ENCODE measurements at places on chromosomes 2 and 18. TPM values are rescaled to one million over a fixed set of nuclear protein-coding genes. Genes with fewer than 3 reads are reported as not detected.

DNA sequence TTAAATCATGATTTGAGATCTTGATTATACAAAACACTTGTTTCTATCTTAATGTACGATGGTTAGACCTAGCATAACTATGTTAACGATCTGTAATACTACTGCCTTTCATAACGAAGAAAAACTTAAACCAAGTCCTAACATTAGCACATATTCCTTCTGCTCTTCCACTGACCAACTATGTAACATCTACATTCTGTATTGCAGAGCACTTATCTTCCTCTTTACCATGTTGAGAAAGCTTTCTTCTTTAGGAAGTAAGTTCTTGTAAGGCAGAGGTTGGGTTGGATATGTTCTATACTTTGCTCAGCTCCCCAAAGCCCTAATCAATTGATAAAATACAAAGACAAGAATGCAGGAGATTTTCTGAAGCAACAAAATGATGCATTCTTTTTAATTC, 7.9 kb upstream of the ZNF407 start:
- no peak for DNase-seq

DNA sequence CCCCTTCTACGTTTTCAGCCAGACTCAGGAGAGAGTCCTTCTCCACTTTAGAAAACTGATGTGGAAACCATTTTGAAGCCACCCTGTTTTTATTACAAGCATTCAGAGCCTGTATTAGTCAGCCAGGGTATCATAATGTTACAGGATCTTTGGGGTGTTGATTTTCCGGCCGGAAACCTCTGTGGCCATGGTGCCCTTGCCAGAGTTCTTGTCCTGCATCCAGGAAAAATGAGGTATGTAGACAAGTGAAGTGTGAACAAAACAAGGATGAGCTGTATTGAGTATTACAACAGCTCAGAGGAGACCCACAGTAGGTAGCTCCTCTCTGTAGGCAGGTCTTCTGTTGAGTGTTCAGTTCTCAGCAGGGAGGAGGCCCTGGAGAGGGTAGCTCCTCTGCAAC, 241.0 kb upstream of the COPS8 start:
- no peak for DNase-seq

- DNase-seq, result peak; percentile 98
These were observed 60.8 kb downstream of the EFEMP1 start for GRCh38 chr2:55862673-55863390.

- DNase-seq, result no peak
These were observed 787.9 kb upstream of the RAB6C start for GRCh38 chr2:129191530-129191929.

DNA sequence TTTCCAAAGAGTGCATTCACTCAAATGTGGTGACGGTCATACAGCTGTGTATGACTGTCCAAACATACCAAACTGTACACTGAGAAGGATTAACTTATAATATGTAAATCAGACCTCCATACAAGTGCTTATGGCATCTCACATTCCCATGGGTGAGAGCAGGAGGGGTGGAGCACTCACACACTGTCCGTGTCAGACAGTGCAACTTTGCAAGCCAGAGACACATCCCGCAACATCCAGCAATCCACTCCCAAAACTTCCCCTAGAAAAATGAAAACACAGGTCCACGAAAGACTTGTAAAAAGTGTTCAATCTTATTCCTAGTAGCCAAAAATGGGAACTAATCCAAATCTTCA, 36.4 kb downstream of the FAM168B start:
- no peak for DNase-seq

DNA sequence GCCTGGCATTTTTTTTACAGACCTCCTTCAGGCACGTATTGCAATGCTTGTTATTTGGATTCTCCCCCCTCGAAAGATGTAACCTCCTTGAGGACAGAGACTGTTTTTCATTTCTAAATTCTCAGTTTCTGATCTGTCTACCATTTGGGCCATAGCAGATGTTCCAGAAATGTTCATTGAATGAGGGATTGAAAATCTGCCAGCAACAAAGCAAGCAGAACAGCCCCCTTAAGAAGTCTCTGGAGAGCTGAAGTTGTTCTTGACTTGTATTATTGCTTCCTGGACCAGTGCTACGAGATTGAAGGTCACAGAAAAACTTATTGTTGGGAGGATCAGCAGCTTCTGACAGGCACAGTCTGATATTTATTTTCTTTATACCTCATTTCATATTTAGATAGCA, 355.5 kb downstream of the EPHA4 start:
- DNase-seq, result no peak

- DNase-seq, result no peak
These were observed 51.2 kb upstream of the HAAO start for GRCh38 chr2:42843611-42844010.

GRCh38 chr2:133680343-133681049, 112.2 kb upstream of the NCKAP5 start:
- no peak for DNase-seq

- DNase-seq, result no peak
These were observed 100.4 kb downstream of the LDLRAD4 start for GRCh38 chr18:13318731-13319501.

- no peak for DNase-seq
These were observed 17.7 kb downstream of the RND3 start for GRCh38 chr2:150469706-150470274.

DNA sequence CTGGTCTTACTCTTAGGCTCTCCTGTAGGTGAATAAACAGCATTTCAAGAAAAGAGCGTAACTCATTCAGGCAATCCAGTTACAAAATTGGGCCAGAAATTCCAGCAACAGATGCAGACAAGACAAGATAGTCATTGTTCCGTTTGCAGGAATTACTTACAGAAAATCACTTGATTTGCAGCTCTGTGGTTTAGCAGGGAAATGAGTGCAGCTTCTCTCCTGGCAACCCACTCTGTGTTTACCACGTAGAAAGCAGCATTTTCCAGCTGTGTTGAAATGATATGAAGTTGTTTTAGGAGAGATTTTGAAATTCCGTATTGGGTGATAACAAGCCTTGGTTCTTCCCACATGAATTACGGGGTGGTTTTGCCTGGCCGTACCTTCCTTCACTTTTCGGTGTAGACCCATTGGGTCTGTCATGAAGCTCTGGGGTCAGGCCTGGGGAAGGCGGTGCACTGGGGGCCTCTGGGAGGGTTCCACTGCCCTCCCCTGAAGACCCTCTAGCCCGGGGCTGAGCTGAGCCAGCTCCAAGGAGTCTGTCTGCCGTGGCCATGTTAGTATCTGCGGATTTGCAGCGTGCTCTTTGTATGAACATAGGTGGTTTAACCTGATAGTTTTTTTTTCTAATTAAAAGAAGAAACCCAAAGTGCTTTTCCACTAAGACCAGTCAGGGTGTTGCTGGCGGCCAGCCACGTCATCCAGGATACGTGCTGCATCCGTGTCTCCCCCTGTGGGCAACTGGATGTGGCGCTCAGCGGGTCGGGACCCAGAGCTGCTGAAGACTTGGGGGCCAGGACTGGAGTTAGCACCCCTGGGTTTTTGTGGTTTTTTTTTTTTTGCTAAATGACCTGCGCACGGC, 58.9 kb upstream of the KCNG2 start:
- DNase-seq, result no peak

DNA sequence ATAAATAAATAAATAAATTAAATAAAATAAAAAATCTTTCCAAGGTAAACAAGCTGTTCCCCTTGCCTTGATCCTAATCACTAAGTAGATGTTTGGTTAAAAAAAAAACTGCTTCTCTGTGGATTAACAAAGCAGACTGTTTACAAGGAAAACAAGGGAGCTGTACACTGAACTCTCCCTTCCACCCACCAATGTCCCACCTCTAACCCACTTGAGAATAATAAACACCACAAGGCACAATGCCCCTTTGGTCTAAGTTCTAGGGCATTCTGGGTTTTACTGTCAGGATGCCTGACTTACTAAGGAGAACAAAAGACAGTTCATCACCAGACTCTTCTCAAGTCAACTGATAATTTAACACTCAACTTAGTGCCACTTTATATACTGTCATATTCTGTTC, 83.5 kb downstream of the NCKAP1 start:
- DNase-seq, result no peak

DNA sequence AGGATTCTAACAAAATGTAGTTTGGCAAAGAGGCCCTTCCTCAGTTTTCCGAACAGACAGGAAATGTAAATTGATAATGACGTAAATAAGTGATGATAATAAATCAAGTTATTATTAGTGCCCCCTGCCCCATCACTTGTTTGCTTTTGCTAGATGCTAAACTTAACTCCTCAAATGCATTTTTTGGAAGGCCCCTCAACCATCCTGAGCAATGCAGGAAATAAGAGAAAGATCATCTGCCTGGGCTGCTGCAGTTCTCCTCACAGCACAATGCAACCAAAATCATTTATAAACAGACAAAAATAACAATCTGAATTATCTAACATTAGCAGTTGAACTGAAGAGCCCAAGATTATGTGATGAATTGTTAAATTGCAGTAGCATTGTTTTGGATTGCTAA, 62.6 kb upstream of the PSMD14 start:
- no peak for DNase-seq

DNA sequence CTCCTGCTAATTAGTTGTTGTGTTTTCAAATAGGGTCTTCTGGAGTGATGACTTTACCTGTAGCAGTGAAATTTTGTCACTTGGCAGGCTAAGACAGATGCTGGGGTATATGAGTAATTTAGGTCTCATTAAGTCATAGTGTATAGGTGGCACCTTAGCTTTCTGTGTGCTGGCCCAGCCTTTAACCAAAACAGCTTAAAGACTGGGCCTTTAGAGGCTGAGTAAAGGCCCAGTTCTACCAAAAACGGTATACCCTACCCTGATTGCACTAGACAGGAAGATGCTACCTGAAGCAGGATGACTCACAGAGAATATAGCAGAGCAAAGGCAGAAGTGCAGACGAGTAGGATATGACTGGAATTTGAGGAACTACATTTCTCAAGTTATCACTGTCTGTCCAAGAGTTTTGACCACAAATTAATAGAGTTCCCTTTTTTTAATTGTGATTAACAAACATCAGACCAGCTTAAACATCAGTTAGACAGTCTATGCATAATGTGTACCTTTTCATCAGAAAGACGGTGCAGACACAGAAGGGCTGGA, 337.9 kb upstream of the SALL3 start:
- DNase-seq, result no peak

DNA sequence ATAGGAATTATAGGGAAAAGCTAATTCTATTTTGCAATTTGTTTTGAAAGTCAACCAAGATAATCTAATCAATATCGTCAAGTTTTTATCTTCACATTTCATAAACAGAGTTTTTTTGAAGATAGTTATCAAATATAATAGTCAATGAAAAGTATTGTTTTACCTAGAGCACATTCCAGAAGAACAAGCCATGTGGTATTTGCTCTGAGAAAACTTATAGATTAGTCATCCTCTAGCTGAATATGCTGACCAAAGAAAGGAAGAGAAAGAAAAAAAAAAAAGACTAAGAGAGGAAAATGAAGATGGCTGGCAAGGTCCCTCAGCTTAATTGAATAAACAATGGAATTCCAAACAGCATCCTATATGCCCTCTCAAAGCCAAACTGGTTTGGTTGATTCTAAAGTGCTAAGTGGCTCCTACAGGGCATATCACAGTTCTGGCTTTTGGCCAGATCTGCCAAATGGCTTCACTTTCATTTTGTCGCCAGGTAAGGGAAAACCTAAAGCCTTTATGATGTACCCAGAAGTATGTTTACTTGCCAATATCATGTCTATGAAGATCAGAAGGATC, 132.6 kb downstream of the VWC2L start:
- no peak for DNase-seq

DNA sequence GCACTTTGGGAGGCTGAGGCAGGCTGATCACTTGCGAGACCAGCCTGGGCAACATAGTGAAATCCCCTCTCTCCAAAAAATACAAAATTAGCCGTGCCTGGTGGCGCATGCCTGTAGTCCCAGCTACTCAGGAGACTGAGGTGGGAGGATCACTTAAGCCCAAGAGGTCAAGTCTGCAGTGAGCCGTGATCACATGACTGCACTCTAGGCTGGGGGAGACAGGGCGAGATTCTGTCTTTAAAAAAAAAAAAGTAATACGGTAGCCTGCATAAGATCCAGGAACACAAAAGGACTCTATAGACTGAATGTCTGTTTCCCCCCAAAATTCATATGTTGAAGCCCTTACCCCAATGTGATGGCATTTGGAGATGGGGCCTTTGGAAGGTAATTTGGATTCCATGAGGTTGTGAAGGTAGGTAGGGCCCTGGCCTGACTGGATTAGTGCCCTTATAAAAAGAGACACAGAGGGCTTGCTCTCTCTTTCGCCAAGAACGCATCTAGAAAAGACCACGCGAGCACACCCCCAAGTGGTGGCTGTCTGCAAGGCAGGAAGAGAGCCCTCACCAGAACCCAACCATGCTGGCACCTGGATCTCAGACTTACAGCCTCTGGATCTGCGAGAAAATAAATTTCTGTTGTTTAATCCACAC, 17.0 kb downstream of the MBOAT2 start:
- DNase-seq, result no peak

- DNase-seq, result no peak
These were observed 174.6 kb downstream of the HAUS1 start for GRCh38 chr18:46278481-46279465.

DNA sequence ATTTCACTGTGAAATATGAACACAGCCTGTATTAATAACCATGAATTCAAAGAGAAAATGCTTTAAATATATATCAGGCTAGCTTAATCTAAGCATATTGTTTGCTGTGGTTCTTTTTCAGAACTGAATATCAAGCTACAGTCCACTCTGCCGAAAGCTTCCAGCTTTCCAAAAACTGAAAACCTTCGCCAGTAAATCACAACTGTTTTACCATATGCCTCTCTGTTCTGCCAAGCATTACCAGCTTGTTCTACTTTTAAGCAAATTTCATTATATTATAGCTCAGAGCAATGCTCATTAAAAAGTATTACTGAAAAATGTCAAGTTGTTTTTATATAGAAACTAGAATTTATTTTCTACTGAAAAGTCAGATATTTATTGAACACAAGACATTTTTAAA, 277.4 kb downstream of the NRXN1 start:
- DNase-seq, result no peak

- DNase-seq, result peak; percentile 13
These were observed 389.6 kb upstream of the CDH19 start for GRCh38 chr18:66993492-66993891.

DNA sequence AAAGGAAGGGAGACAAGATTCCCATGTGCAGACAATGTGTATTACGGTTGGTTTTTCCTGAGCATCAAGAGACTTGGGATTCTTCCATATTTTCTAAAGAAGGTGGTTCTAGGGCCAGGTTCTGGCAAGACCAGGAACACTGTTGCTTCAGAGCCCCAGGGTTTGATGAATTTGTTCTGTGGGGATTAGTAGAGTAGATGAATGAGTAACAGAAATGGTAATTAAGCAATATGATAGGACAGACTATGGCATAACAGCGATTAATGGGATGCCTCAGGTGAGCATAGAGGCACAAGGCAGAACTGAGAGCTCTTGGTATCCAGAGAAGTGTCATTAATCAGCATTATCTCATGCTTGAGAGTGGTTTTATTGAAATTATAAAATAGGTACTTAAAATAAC, 82.8 kb upstream of the PNPT1 start:
- DNase-seq, result no peak

GRCh38 chr18:28766027-28766426, 589.1 kb upstream of the CDH2 start:
- DNase-seq, result no peak

FOXD4L1 gene
- not detected for total RNA-seq

CPLX4 gene
- total RNA-seq, result not detected

NOSTRIN gene
- 0.25 TPM for total RNA-seq

SULT6B1 gene
- total RNA-seq, result not detected

FBXO41 gene
- 2.3 TPM for total RNA-seq

C2orf49 gene
- total RNA-seq, result 18.1 TPM

TM4SF20 gene
- 0.04 TPM for total RNA-seq

IL1A gene
- total RNA-seq, result 0.06 TPM

ZNF521 gene
- 6.8 TPM for total RNA-seq

TEKT4 gene
- total RNA-seq, result not detected

RNU2-63P gene
- total RNA-seq, result not detected

CXCR2 gene
- total RNA-seq, result not detected
